ENCODE measurements at places on chromosomes 13 and 19.
A peak's percentile ranks its signal among the peaks of the same experiment; 100 is the strongest.

GRCh38 chr13:33971562-33971819 lies 153.5 kb downstream of the RFC3 start:
- DNase-seq, result no peak

DNA sequence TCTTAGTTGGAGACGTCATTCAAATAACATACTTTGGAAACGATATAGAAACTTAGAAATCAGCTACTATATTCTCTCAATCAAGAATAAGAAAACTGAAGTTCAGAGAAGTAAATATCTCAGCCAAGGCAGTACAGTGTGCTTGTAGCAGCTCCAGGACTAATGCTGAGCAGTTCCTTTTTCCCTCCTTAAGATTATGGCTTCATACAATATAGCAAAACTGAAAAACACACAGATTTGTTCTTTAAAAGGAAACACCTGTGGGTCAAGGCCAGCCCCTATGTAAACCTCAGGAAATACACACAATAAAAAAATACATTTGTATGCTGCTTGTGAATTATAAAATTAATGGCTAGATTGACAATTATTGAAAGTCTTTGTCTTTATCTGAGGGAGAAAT lies 212.7 kb upstream of the EDNRB start:
- no peak for DNase-seq

GRCh38 chr19:38666663-38667511 lies 19.4 kb downstream of the ACTN4 start:
- DNase-seq, result peak; percentile 95

DNA sequence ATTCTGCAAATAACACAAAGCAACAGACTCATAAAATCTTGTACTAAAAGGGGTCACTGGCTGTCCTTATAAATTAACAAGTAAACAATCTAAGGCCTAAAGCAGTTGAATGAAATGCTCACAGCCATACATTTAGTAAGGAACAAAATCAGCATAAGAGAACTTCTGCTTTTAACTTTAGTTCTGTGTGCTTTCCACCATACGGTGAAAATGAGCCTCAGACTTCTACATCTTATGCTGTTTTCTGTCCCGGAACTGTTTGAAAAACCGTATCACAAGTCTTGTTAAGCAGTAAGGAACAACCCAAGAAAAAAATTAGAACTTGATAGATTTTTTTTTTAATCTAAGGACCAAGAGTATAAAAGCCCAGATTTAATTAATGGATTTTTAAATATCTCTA lies 549.1 kb upstream of the MIR17HG start:
- no peak for DNase-seq

- DNase-seq, result no peak
Measured at GRCh38 chr13:43543331-43543730, 243.4 kb downstream of the ENOX1 start.

DNA sequence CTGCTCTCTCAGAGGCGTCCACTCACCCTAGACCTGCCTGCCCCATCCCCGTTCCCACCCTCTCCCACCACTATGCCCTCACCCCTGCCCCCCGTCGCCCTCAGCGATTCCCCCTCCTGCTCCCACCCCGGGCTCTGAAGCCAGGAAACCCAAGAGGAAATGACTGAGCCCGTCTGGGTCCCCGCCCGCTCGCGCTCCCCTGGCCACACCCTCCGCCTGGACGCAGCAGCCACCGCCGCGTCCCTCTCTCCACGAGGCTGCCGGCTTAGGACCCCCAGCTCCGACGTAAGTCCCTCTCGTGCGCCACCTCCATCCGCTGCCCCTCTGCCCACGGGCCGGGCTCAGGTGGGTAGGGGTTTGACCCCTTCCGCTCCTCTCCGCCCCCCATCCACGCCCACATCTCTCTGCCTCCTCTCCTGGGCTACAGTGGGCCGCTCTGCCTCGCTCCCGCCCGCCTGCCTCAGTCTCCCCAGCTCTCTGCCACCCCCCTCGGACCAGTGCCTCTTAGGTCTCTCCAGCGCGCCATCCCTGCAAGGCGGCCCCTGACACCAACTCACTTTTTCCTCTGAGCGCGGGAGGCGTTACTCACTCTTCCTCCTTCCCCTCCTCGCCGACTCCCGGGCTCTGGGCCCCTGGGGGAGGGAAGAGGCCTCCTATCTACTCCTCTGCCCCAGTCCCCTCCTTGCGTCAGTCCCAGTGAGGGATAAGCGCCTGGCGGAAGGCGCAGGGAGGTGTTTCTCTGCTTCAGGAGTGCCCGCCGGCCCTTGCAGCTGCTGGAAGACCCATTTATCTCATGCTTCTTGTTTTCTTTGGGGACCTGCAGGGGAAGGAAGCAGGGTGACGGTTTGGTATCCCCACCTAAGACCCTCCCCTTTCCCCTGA lies at the start of gene FXYD5:
FXYD5 (plus strand) TSS at position 211 of the 882 bp plus-strand sequence. CDS start 816 bp downstream, outside the sequence.
- DNase-seq, result peak; percentile 91

DNA sequence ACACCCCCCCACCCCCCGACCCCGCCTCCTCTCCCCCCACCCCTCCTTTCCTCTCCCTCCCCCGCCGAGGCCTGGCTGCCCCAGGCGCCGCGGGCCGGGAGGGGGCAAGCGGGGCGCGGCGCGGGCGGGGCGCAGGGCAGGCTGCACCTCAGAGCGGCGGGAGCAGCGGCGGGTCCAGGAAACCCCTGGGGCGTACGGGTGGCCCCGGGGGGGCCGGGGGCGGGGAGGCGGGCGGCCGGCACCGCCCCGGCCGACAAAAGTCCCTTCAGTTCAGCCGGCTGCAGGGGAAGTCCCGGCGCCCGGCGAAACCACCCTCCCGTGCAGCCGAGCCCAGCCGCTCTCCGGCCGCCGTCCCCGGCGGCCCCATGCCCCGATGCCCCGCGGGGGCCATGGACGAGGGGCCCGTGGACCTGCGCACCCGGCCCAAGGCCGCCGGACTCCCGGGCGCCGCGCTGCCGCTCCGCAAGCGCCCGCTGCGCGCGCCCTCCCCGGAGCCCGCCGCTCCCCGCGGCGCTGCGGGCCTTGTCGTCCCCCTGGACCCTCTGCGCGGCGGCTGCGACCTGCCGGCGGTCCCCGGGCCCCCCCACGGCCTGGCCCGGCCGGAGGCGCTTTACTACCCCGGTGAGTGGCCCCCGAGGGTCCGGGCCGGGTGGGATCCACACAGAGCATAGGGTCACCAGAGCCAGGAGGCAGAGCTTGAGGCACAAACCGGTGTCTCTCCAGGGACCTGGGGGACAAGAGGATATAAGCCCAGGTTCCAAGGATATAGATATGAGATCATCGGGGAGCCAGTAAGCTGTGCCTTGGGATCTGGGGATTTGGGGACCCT lies at the start of gene BCL3:
BCL3 (plus strand) TSS at position 283 of the 829 bp plus-strand sequence; CDS start at position 366, 83 bp downstream.
- peak; percentile 69 for DNase-seq

GRCh38 chr19:7729211-7729610 lies 2.7 kb downstream of the CLEC4G start:
- DNase-seq, result no peak

DNA sequence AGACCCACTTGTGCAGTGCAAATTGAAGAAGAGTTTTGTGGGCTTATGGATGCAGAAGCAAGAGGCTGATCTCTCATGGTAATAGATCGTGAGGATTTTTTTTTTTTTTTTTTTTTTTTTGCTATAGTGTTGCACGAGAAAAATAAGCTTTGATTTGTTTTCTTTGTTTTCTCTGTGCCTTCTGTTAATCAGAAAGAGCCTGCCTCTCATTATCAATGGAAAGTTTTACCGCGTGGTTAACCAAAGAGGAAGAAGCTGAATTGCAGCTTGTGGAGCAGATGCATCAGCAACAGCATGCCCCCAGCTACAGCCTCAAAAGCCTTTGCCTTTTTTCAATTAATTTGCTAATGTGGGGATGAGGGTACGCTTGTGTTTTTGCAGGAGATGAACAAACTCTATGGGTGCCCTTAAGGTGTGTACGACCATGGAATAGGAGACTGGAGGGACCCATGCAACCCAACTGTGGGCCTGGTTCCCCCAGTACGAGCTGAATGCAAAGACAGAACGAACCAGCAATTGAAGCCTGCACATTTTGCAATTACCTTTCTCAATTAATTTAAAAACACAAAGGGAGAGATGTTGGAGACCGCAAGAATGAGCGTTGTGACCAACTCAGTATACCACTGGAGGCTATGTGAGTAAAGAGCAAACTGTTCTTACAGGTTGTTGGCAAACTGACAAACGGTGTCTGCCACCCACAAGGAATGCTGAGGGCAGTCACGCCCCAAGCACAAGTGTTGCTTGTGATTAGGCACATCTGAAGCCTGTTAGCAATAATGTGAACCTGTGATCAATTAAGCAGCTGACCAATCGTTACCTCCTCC lies 58.6 kb upstream of the SPRY2 start:
- no peak for DNase-seq

DNA sequence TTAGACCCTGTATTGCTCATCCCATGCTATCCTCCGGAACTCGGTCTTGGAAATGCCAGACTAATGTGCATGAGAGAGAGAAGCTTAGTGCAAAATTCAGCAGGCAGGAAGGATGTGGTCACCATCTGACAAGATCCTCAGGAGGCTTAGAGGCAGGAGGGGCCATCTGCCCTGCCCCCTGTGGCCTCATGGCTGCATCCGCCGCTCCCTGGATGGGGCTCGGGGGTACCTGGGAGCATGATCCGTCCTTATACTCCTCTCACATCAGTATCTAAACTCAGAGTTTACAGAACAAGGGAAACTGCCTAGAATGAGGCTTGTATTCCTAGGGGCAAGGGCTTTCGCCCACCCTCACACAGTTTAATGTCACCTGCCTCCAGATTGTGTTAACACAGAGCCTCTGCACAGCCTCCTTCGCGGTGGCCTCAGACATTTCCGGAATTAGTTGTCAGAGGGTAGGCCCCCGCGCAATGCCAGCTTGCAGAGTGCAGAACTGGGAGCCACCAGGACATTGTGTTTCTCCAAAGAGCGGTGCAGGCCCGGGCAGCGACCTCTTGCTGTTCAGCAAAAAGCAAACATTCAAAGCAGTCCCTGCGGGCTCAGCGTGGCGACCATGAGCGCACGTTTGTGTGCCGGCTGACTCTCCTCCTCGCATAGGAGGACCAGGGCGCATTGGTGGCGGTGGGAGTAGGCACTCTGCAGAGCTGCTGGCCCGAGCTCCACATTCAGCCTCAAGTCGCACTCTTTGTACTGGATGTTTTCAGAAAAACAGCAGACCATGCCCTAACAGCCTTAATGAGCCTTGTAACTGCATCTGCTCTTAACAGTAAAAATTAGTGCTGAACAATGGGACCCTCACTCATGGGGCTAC lies 39.1 kb downstream of the GPR12 start:
- DNase-seq, result no peak

DNA sequence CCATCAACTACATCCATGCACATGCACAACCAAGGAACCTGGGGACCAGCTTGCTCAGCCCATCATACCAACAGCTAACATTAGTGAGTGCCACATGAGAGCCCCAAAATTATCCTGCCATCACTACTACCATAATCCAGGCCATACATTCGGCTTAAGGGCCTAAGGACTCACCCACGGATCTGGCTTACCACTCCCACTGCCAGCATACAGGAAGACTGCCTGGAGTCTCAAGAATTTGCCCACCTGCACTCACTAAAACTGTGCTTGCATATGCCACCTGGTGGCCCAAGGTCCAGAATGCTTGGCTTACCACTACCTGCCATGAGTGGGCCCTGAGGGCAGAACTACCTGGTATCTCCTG lies 1562.9 kb upstream of the PRR20A start:
- DNase-seq, result no peak

DNA sequence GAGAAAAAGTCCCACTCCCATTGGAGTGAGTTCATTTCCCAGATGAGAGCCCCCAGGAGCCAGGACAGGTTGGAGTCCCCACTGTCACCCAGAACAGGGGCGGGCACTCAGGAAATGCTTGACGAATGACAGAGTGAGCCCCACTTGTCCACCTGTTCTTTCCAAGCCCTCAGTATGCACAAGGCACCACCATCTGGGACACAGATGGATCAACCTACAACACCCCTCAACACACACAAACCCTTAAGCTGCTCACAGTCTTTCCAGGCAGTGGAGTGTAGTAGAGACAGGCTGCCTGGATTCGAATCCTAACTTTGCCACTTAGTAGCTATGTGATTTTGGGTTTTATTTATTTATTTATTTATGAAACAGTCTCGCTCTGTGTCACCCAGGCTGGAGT lies 8.0 kb downstream of the ARHGEF1 start:
- DNase-seq, result no peak

DNA sequence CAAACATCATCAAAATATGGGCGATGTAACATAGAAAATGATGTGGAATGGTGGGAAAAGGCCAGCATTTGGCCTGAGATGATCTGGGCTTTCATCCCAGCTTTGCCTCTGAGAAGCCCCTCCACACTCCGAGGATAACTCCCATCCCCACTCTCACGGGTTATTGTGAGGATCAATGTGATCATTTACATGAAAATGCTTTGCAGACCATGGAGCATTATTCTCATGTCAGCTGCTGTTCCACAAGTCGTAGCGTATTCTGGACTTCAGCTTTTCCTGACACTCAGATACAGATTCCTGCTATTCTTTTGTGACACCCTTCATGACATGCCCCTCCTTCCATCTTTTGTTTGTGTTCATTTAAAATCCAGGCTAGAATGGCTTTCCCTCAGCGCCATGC lies 86.5 kb downstream of the NUFIP1 start:
- DNase-seq, result no peak

DNA sequence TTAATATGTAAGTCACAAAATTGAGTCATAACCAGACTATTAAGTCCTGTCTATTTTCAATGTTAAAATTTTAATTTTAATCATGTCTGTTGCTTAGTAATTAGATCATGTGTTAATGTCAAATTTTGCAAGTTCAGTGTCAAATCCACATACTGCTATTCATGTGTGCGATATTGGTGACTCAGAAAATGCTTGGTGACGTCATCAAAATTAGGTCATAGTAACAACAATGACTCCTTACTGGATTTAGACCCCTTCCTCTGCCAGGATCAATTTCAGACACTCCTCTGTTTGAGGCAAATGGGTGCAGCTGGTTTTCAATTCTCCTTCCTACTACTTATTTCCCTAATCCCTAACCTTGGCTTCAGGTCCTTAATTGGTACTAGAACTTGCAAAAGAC lies 1394.3 kb upstream of the SLC10A2 start:
- DNase-seq, result no peak

GRCh38 chr13:22776394-22777186 lies 404.2 kb upstream of the SGCG start:
- DNase-seq, result no peak

DNA sequence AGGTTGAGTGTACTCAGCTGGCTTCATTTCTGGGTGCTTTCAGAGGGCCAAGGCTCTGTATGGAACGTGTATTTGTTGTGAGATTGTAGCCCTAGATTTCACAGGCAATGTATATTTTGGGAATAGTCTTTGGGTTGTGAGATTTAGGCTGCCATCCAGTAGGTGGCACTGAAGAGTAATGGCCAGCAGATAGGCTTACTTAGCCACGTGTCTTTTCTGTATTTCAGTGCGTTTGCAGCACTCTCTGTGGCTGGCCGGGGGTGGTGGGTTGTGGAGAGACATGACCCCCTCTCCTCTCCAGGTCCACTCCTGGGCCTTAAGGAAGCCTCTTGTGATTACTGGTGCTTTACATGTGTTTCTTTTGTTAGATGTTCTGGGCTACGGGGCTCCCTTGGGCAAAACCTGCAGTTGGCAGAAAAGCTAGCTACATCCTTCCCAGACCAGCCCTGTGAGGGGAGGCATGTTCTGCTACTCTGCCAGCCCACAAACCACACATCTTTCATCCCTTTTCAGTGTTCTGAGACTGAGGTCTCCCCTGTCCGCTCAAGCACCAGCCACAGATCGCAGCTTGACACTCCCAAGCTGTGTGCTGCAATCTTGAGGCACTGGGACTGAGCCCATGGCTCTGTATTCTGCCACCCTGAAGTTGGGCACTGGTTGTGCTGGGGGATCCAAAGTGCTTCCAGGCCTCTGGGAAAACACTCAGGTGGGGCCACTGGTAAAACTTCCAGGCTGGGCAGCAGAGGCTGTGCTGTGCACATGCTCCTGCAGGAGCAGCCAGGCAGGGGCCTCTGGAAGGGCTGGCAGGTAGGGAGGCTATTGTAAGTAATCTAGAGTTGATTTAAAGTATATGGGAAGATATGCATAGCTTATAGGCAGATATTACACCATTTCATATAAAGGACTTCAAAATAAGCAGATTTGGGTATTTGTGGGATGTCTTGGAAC lies 1096.8 kb upstream of the PCDH20 start:
- peak; percentile 18 for DNase-seq
